ENCODE measurements at places on chromosomes 13 and 19. TPM values are rescaled to one million over a fixed set of nuclear protein-coding genes. Genes with fewer than 3 reads are reported as not detected.

The CLDND2 gene
- 0.46 TPM for total RNA-seq

The DNAJC15 gene
- 32.9 TPM for total RNA-seq

The SYCN gene
- total RNA-seq: not detected

The ZNF77 gene
- 2.1 TPM for total RNA-seq

The FGF9 gene
- 9.5 TPM for total RNA-seq

The SIGLEC14 gene
- 1.00 TPM for total RNA-seq

The OXGR1 gene
- not detected for total RNA-seq
